ENCODE measurements at places on chromosomes 13 and 19.
A peak's percentile ranks its signal among the peaks of the same experiment; 100 is the strongest.

DNA sequence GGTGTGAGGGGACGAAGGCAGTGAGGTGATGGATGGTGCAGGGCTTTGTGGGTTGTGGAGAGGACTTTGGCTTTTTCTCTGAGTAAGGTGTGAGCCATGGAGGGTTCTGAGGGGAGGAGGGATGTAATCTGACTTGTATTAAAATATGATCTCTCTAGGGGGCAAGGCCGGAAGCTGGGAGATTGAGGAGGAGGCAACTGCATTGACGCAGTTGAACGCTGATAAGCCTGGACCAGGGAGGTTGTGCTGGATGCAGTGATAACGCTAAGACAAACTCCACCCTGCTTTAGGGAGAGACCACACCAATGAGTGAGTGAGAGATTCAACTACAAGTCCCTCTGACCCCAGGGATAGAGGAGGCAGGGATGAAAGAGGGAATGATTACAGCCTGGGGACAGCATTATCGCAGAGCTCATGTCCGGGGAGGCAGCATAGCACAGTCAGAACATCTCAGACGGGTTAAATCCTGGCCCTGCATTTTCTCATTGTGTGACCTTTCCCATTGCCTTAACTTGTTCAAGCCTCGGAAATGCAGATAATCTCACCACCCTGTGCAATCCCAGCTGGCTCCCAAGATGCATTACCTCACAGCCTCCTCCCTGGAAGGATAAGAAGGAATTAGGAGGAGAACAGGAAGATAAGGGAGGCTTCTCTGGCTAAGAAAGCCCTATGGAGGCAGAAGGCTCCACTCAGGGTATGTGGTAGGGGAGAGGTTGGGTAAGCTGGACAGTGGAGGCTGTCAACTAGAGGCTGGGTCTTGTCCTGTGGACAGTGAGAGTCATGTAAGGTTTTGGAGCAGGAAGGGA, 124.2 kb downstream of the CACNA1A start:
- ATAC-seq, result no peak

GRCh38 chr13:110551284-110551683, 10.2 kb downstream of the RAB20 start:
- ATAC-seq, result no peak

DNA sequence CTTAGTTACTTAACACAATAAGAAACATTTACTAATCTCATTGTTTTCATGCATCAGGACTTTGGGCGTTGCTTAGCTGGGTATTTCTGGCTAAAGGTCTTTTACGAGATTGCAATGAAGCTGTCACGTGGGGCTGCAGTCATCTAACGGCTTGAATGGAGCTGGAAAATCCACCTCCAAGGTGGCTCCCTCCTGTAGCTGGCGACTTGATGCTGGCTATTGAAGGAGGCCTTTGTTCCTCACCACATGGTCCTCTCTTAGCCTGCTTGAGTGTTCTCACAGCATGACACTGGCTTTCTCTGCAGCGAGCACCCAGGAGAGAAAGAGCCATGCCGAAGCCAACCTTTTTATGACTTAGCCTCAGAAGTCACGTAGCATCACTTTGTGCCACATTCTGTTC, 92.0 kb downstream of the NHLRC3 start:
- ATAC-seq, result no peak

GRCh38 chr19:17841810-17842662, 5.7 kb downstream of the JAK3 start:
- no peak for ATAC-seq

GRCh38 chr13:51601601-51602565, 17.6 kb downstream of the WDFY2 start:
- no peak for ATAC-seq

DNA sequence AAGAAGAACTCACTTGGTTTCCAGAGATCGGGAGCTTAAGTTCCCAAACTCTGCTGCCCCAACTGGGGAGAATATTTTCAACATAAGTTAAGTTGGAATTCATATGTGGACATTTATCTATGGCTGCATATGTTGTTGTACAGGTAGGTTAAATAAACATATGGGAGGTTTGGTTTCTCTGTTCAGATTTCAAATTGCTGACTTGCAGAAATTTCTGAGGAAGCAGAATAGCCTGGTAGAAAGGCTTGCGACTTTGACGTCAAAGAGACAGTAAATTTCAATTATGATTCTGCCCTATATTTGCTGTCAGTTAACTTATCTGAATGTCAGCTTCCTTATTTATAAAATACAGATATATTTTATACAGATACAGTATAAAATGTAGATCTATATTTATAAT, 40.0 kb upstream of the TPP2 start:
- no peak for ATAC-seq

DNA sequence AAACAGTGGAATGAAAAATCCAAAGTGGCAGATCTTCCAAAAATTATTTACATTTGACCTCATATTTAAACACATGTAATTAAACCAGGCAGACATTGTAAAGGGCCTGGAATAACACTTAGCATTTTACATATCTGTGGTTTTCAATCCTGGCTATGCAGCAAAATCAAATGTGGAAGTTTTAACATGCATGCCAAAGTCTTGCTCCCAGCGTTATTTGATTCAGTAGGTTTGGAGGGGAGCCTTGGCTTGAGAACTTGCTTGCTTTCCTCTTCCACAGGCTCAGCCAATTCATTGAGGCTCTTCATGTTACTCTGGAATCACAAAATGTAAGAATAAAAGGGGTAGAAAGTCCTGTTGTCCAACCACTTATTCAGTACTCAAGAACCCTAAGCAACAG, 42.5 kb upstream of the INTS6 start:
- ATAC-seq, result no peak

DNA sequence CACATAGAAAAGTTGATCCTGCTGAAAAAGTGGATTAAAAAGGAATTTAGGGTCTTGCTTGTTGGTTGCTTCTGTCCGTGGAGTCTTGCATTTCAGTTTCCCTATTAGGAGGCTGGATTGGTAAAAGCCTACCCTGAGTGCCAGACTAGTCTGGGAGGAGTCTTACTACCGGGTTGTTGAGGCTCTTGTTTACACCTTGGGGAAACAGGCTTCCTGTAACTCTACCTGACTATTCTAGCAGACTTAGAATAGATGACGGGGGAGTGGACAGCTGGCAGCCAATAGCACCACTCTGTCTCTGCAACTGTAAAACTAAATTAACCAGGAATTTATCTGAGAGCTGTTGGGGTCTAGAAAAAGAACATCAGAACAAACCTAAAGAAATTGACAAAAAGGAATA, 11.3 kb upstream of the MPHOSPH8 start:
- ATAC-seq, result no peak

DNA sequence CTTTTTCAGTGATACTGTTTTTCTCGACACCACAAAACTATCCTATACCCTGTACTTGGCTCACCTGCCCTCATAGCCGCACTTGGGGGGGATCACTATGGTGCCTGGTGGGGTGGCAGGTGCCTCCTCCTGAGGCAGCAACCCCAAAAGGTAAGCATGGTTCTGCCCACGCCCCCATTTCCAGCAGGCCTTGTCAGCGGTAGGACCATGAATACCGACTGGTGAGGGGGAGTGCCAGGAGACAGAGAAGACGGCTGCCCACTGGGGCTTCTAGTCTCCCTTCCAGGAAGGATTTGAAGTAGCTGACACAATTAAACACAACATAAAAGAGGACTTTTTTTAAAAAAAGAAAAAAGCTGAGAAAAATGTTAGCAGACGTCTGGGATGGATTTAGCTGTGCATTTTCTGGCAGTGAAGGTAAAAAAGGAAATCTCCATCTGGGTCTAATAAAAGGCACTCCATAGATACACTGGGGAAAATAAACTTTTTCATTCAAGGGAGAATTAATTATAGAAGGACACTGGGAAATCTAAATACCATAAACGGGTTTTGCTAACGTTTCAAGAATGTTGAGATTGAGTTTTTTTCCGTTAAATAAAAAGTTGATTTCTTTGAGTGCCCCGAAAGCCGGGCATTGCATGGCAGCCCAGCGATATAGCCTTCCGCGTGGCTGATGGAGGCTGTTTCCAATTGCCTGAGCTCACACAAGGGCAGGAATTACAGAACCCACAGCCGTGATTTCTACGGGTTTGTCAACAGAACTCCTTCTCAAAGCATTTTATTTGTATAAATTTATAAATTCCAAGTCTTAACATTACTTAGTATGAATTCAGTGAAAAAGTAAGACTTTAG, 45.1 kb downstream of the ATP11A start:
- ATAC-seq, result no peak

GRCh38 chr13:29993716-29994488, 143.5 kb upstream of the UBL3 start:
- ATAC-seq, result no peak

DNA sequence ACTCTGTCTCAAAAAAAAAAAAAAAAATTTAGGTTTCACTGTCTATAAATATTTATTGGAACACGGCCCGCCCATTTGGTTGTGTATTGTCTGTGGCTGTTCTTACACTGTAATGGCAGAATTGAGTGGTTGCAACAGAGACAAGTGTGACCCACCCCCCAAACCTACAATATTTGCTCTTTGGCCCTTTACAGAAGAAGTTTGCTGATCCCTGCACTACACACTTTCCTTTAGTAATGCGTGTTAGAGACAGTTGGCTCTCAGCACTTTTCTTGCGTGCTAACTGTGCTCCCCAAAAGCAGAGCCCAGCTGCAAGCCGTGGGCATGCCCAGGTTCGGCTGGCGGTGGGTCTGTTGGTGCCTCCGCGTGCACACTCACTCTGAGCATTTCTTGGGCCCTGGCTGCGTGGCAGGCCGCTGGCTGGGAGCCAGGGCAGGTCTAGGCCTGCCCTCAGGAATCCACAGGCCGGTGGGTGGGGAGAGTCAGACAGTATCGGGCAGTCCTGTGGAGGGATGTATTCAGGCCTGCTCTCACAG, 72.6 kb downstream of the SIPA1L3 start:
- ATAC-seq, result peak; percentile 77

DNA sequence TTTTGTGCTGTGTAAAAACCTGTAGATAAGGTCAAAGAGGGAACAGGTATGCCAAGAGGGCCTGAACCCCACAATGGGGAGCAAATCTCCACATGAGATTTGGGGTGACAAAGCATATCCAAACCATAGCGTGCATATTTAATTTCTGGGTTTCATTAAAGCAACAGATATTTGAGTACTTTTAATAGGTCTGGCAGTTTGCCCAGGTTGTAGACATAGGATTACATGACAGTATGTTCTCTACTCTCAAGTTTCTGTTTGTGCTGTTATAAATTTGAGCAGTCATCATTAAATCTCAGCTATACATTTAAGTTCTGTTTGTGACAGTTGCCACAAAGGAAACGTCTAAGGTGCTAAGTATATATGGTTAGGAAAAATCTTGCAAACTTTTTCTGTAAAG, 236.4 kb downstream of the ATP8A2 start:
- ATAC-seq, result no peak

- ATAC-seq, result no peak
These were observed 22.3 kb upstream of the MYDGF start for GRCh38 chr19:4692251-4693077.

DNA sequence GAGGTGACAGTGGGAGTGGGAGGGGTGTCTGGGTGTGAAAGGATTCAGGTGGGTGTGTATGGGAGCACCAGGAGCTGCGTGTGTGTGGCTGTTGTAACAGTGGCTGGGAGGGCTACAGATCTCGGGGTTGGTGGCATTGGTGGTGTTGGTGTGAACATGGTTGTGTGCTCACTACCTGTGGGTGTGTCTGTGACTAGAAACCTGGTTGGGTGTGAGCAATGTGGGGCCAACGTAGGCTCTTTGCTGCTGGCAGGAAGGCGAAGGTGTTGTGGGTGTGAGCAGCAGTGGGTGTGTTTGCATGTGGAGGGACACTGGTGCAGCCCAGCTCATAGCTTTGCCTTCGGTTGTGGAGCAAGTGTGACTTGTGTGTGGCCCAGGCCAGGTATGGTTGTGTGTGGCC, 3.7 kb upstream of the NR2C2AP start:
- ATAC-seq, result no peak

GRCh38 chr19:33819880-33820781, 23.5 kb downstream of the KCTD15 start:
- ATAC-seq, result peak; percentile 80

DNA sequence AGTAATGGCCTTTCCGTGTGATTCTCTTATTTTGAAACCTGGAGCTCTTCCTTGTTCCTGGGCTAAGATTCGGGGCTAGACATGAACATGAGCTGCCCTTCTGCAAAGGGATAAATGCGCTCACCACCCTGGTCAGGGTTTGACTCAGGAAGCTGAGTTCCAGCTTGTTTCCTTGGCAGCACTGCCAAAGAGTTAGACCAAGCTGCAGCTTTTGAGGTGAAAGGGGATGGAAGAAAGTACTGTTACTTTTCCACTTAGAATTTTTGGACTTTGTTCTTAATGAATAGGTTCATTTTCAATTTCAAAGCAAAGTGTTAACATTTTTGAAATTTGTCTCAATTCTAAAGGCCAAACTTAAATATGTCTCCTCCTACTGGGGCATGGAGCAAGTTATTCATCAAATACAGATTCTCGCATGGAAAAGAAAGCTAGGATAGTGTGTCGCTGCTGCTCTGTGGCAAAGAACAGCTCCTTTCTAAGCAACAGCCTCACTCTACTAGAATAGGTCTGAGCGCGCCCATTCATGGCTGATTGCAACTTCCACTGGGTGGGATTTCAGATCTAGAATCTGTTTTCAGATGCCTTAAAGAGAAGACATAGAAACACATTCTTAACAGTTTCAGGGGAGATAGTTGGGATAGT, 2.2 kb downstream of the RGCC start:
- ATAC-seq, result no peak

- ATAC-seq, result no peak
These were observed 7.6 kb upstream of the KANK2 start for GRCh38 chr19:11204943-11205349.

DNA sequence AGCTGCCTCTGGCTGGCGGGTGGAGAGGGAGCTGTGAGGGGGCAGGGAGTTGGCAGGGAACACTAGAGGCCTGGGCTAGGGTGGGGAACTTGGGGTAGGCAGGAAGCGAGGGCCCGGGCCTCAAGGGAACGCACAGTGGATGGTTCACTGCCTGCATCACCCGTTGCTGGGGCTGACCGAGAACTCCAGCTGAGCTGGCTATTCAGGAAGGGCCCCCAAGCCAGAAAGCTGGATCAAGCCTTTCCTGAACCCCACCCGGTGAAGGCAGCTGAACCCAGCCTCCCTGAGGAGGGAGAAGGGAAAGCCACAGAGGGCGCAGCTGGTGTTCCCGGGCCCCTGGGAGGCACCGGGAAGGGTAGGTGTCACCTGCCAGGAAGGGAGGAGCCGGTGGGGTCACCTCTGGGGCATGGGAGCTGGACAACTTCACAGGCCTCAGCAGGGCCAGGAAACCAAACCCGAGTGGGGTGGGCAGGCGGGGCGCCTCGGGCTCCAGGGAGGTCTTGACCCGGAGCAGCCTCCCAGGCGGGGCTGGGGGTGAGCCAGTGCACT, 13.9 kb downstream of the PALM start:
- no peak for ATAC-seq

- ATAC-seq, result peak; percentile 1
These were observed 625 bp downstream of the ZFP82 start for GRCh38 chr19:36417752-36418286.

- ATAC-seq, result peak; percentile 78
These were observed 26.5 kb downstream of the MPND start for GRCh38 chr19:4369888-4370260.

DNA sequence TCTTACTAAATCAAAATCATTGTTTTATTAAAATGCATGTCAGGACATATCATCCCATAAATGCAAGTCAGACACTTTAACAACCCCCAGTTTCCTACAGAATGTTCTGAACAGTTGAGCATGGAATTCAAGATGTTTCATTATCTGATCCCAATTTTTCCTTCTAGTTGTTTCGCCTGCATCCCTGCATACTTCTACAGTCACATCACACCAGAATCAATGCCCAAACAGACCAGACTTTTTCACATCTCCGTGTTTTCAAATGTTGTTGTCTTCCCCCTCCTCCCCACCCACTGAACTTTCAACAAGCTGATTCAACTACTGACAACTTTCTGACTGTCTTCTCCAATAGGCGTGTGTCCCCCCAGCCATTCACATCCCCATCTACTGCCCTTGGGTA, 48.6 kb downstream of the LHFPL6 start:
- ATAC-seq, result no peak

Measured in stimulated activated memory B cell treated with anti-CD40 and anti-IgM and Interleukin-4, amounts not matched to agents 10 μg/mL and 1 μg/mL and 100 μg/mL, for 72 hours (primary cell).